ENCODE measurements at places on chromosomes 1 and 21.
A peak's percentile ranks its signal among the peaks of the same experiment; 100 is the strongest.

DNA sequence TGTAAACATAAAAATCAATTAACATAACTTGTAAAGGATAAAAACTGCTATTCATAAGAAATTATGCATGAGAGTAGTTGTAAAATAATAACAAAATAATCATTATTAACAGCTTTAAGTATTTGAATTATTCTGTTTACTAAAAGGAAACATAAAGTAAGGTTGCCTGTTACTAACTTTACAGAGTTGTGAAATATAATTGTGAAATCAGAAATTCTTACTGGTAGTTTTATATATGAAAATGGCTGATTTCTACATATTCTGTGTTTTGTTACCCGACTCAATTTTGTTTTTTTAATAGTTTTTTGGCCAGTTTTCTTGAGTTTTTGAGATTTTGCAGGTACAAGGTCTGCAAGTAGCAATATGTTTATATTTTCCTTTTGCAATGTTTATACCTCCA lies 27.8 kb downstream of the FNBP1L start:
- H3K4me1 ChIP-seq: no peaks in the 10 kb centered on the region
- no peak for DNase-seq
- H3K27ac ChIP-seq: no peak overlapping the region
- no peak overlapping the region for H3K4me3 ChIP-seq

DNA sequence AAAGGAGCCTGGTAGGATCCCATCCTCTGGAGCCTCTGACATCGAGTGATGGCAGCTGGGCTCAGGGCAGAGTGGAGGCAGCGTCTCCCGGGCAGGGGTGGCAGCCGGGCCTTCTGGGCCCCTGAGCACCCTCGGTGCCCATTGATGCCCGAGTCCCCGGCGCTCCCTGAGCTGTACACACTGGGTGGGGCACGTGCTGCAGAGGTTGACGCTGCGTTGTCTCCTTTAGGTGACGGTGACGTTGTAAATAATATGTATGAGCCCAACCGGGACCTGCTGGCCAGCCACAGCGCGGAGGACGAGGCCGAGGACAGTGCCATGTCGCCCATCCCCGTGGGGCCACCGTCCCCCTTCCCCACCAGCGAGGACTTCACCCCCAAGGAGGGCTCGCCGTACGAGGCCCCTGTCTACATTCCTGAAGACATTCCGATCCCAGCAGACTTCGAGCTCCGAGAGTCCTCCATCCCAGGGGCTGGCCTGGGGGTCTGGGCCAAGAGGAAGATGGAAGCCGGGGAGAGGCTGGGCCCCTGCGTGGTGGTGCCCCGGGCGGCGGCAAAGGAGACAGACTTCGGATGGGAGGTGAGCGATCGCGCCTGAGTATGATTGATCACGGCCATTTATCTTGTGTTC lies 117.0 kb downstream of the PRDM16 start:
- no peak for DNase-seq
- H3K36me3 ChIP-seq: no peaks in the 10 kb centered on the region
- H3K4me3 ChIP-seq: no peak overlapping the region
- no peak overlapping the region for H3K27ac ChIP-seq
- H3K4me1 ChIP-seq: no peaks in the 10 kb centered on the region
- peaks cover 4% of the 10 kb centered on the region for H3K27me3 ChIP-seq

DNA sequence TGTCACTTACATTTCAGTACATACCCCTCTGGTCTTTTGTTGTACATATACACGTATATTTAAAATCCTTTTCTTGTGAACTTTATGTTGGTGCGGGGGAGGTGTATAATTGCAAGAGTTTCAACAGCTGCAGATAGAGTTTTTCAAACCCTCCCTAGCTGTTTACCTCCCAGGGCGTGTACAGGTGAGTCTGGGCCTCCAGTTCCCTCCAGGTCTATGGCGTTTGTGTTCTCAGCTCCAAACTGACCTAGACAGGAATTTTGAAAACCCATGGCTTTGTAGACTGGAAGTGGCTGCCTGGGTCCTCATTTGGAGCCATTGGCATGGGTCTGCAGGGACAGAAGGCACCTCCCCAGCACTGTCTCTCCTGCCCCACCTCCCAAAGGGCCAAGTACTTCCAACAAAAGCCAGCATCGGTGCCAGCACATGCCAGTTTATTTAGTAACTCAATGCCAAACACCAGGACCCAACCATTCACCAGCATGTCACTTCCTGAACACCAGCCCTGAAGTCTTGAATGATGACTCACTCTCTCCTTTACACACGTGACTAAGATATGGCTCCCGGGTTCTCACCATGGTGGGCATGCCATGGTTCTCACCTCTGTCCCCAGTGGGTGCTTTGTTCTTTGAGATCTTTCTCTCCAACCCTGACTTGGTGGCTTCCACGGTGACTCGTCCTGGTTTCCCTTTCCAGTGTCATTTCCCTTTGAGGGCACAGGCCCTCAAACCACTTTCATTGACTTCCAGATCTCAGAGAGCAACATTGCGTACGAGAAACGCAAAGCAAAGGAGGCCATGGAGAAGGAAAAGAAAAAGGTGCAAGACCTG lies 57.3 kb upstream of the EFHD2 start:
- no peak overlapping the region for H3K4me3 ChIP-seq
- DNase-seq: peak; percentile 42
- no peaks in the 10 kb centered on the region for H3K4me1 ChIP-seq
- H3K36me3 ChIP-seq: no peaks in the 10 kb centered on the region
- no peaks in the 10 kb centered on the region for H3K27me3 ChIP-seq
- H3K27ac ChIP-seq: no peak overlapping the region

- peaks cover 7% of the 10 kb centered on the region for H3K4me1 ChIP-seq
- H3K27me3 ChIP-seq: peaks cover 2% of the 10 kb centered on the region
- H3K27ac ChIP-seq: no peak overlapping the region
- no peak for DNase-seq
- no peaks in the 10 kb centered on the region for H3K36me3 ChIP-seq
These were observed 5.6 kb upstream of the SLC2A5 start for GRCh38 chr1:9075022-9075421.

GRCh38 chr1:34746785-34747637 lies 7.8 kb upstream of the GJB5 start:
- H3K36me3 ChIP-seq: no peaks in the 10 kb centered on the region
- no peaks in the 10 kb centered on the region for H3K27me3 ChIP-seq
- no peak overlapping the region for H3K4me3 ChIP-seq
- DNase-seq: no peak
- peaks cover 3% of the 10 kb centered on the region for H3K4me1 ChIP-seq

- H3K27me3 ChIP-seq: no peaks in the 10 kb centered on the region
- H3K36me3 ChIP-seq: no peaks in the 10 kb centered on the region
- no peak overlapping the region for H3K27ac ChIP-seq
- no peak overlapping the region for H3K4me3 ChIP-seq
These were observed 23.0 kb downstream of the GIPC2 start for GRCh38 chr1:78068681-78069283.

GRCh38 chr1:226618380-226618779 lies 69.8 kb downstream of the STUM start:
- no peak overlapping the region for H3K27ac ChIP-seq
- no peaks in the 10 kb centered on the region for H3K4me1 ChIP-seq
- H3K27me3 ChIP-seq: no peaks in the 10 kb centered on the region
- H3K4me3 ChIP-seq: no peak overlapping the region
- DNase-seq: no peak

- H3K36me3 ChIP-seq: no peaks in the 10 kb centered on the region
- no peak overlapping the region for H3K27ac ChIP-seq
- no peaks in the 10 kb centered on the region for H3K4me1 ChIP-seq
- no peaks in the 10 kb centered on the region for H3K27me3 ChIP-seq
These were observed 9.0 kb upstream of the IFNGR2 start for GRCh38 chr21:33394260-33394659.

DNA sequence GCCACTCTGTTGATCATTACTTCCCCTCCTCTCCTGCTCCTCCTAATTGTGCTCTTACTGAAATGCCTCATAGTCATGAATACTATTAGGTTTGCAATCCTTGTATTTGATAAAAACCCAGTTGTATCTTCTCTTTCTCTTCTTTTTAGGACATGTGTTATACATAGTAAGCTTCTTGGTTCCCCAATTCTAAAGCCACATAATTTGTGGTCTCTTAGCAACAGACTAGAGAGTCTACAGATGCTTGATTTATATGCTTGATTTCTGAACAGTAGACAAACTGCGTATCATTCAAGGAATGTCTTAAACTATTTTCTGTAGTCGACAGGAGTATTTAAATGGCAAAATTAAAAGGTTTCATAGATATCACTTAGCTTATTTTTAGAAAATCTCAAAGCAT lies 1598.9 kb downstream of the PLA2G4A start:
- no peak overlapping the region for H3K27ac ChIP-seq
- no peak for DNase-seq
- no peaks in the 10 kb centered on the region for H3K4me1 ChIP-seq
- H3K27me3 ChIP-seq: no peaks in the 10 kb centered on the region
- H3K4me3 ChIP-seq: no peak overlapping the region

GRCh38 chr1:27446496-27447020 lies 43.4 kb downstream of the WASF2 start:
- H3K36me3 ChIP-seq: no peaks in the 10 kb centered on the region
- peaks cover 15% of the 10 kb centered on the region for H3K4me1 ChIP-seq
- no peak for DNase-seq

- no peaks in the 10 kb centered on the region for H3K27me3 ChIP-seq
- H3K36me3 ChIP-seq: peaks cover 51% of the 10 kb centered on the region
- DNase-seq: no peak
- H3K27ac ChIP-seq: no peak overlapping the region
- peaks cover 9% of the 10 kb centered on the region for H3K4me1 ChIP-seq
These were observed 5.3 kb downstream of the UHMK1 start for GRCh38 chr1:162502928-162503327.

DNA sequence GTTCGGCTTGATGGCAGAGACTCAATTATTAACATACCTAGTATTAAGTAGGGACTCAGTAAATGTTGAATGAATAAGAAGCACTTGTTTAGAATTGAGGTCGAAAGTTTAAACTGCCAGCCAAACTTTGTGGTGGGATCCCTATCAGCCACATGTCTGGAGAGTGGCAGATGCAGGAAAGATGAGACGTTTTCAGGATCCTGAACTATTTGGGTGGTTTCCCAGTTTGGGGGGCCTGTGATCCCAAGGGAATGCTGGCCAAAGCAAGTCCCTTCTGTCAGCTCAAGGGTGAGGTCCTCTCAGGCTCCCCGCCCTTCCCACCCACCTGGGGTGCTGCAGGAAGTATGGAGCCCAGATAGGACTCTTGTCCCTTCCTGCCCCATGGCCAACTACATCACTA lies 38.6 kb downstream of the KCNC4 start:
- no peaks in the 10 kb centered on the region for H3K27me3 ChIP-seq
- no peaks in the 10 kb centered on the region for H3K4me1 ChIP-seq
- H3K36me3 ChIP-seq: no peaks in the 10 kb centered on the region
- H3K27ac ChIP-seq: no peak overlapping the region

- no peaks in the 10 kb centered on the region for H3K36me3 ChIP-seq
- H3K4me3 ChIP-seq: no peak overlapping the region
- H3K27me3 ChIP-seq: no peaks in the 10 kb centered on the region
- H3K4me1 ChIP-seq: peaks cover 9% of the 10 kb centered on the region
These were observed 10.9 kb downstream of the SEMA4A start for GRCh38 chr1:156164125-156164831.

DNA sequence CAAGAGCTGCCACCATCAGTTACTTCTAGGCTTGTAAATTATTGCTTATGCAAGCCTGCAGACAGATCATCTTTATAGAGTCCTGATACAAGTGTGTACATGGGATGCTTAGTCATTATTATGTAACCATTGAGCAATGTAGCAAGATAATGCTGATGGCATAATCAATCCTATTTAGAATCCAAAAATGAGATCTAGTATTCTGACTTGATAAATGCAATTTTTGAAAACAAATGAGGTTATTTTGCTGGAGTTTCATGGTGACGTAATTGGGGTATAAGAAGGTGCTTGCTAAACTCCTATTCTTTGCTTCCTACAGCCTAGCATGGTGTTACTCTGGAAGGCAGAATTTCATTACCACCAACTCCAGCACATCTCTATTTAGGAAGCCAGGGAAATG lies 801.7 kb upstream of the PRMT6 start:
- no peak for DNase-seq
- H3K27ac ChIP-seq: no peak overlapping the region
- no peaks in the 10 kb centered on the region for H3K36me3 ChIP-seq
- no peak overlapping the region for H3K4me3 ChIP-seq
- no peaks in the 10 kb centered on the region for H3K27me3 ChIP-seq

- no peaks in the 10 kb centered on the region for H3K4me1 ChIP-seq
- H3K4me3 ChIP-seq: no peak overlapping the region
- no peak overlapping the region for H3K27ac ChIP-seq
- DNase-seq: no peak
These were observed 139.7 kb downstream of the SLC44A5 start for GRCh38 chr1:75471252-75471651.

DNA sequence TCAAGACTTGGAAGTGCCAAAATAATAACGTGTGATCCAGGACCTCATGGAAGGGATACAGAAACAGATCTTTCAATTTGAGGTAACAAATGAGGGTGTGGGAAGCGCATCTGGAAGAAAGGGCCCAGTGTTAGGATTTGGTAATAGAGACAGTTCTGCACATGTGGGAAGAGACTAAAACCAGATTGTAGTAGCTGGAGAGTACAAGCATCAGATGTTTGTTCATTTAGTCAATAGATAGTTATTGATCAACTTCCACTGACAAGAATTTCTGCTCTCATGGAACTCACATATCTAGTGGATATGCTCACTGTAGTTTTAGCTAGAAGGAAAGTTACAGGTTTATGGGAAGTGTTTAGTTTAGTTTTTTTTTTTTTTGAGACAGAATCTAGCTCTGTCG lies 153.6 kb downstream of the TLR5 start:
- H3K4me3 ChIP-seq: no peak overlapping the region
- H3K27me3 ChIP-seq: no peaks in the 10 kb centered on the region
- no peak for DNase-seq
- H3K4me1 ChIP-seq: no peaks in the 10 kb centered on the region
- no peak overlapping the region for H3K27ac ChIP-seq

DNA sequence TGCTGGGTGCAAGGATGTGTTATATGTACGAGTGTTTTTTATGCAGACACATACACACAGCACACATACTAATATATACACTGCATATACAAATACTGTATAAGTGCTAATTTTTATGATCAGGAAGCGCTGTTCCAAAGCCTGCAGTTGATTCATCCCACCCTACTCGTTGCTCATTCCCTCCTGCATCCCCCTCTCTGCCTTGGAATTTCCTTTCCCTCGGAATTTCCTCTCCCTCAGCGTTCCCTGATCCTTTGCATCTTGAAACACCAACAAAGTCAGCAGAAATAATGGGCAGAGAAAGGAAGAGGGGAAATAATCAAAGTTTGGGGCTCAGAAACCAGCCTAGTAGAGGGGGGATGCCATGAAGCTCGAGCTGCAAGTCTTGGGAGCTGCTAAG lies 98.9 kb downstream of the CSMD2 start:
- no peak overlapping the region for H3K27ac ChIP-seq
- H3K4me1 ChIP-seq: no peaks in the 10 kb centered on the region
- DNase-seq: no peak
- no peaks in the 10 kb centered on the region for H3K27me3 ChIP-seq
- H3K36me3 ChIP-seq: no peaks in the 10 kb centered on the region

- no peak overlapping the region for H3K27ac ChIP-seq
- DNase-seq: no peak
- no peaks in the 10 kb centered on the region for H3K27me3 ChIP-seq
These were observed 128.1 kb upstream of the CTTNBP2NL start for GRCh38 chr1:112267929-112268328.

DNA sequence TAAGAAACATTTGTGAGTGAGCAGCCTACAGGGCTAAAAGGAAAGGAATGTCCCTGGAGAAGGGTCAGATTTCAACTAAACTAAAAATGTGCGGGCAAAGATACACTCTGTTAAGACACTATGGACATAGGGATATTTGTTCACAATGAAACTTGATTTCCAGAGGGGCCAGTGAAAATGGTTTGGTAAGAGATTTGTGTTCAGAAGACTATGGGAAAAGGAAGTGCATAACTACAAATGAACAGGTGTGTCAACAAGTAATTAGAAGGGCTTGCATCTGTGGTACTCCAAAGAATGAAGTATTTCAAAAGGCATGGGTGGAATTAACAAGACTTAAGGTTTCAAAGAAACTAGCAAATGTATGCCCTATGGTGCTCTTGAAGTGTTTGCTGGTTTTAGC lies 60.4 kb downstream of the NME7 start:
- H3K36me3 ChIP-seq: no peaks in the 10 kb centered on the region
- no peaks in the 10 kb centered on the region for H3K27me3 ChIP-seq
- no peaks in the 10 kb centered on the region for H3K4me1 ChIP-seq
- DNase-seq: no peak

Measured in effector memory CD4-positive, alpha-beta T cell (primary cell).